ENCODE measurements at places on chromosomes 4 and X.

DNA sequence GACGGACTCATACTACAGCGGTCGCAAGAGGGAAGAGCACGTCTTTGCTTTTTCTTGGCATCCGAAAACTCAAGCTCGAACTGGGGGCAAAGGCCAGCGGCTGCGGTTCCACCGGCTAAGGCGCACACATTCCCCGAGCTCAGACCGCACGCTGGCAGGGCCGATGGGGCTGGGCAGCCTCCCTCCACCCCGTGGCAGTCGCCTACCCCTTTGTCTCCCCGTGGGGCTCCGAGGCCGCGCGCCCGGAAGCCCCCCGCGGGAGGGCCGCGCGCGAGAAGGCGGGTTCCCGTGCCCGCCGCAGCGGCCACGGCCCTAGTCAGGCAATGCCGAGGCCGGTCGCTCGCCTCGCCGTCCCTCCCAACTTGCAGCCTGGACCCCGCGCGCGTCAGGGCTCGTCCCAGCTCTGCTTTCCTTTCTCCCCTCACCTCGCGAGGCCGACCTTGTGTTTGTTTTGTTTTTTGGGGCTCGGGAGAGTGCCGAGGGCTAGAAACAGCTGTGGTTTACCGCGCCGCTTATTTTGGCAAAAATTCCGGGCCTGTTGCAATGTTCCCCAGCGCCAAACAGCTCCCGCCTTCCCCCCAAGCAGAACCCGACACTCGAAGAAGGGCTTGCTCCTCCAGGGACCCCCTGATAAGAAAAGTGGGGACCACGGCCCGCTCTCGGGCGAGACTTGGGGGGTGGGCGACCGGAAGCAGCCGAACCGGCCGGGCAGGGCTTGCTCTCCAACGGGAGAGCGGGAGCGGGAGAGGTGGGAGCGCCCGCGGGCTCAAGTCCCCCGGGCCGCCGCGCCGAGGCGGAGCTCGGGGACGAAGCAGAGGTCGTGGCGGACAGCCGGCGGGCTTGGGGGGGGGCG is 561 bp upstream of the N4BP2 start:
- H3K4me1 ChIP-seq, result no peaks in the 10 kb centered on the region
- no peaks in the 10 kb centered on the region for H3K36me3 ChIP-seq
- H3K4me3 ChIP-seq, result peak overlapping the region; percentile 83
- peak overlapping the region; percentile 95 for H3K27ac ChIP-seq
- peak; percentile 80 for DNase-seq

DNA sequence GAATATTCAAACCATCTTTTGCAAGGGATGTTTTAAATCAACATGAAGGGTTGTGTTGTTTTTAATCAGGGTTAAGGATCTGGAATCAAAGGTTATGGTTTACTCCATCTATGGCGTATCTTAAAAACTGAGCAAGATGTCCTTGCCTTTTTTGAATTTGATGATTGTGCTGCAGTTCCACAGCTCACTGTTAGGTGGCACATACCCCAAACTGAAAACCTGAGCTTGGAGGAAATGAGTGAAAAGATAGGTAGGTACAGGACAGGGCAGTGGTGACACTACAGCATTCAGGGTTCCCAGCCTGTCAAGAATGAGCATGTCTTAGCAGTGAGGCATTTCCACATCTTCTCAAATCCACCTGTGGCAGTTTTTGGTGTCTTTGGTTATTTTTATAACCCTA is 13.1 kb upstream of the EOLA1 start:
- H3K27ac ChIP-seq, result no peak overlapping the region
- no peak for DNase-seq
- H3K4me3 ChIP-seq, result no peak overlapping the region
- H3K4me1 ChIP-seq, result no peaks in the 10 kb centered on the region
- H3K27me3 ChIP-seq, result no peaks in the 10 kb centered on the region

DNA sequence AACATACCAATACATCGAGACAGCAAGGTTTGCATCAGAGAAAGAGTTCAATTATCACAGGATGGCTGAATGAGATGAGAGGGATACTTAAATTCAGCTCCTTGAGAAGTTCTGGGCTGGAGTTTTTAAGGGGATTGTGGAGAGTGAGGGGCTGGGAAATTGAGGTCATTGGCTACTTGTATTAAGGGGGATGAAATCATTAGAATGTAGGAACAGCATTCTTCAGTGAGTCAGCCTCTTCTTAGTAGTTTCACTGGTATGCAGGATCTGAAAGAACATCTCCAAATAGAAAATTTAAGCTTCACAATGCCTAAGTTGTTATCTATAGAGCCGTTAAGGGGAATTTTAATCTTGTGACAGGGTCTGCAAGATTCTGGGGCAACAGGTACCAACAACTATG is 211.6 kb upstream of the TAPT1 start:
- no peaks in the 10 kb centered on the region for H3K27me3 ChIP-seq
- DNase-seq, result no peak
- H3K27ac ChIP-seq, result no peak overlapping the region
- no peaks in the 10 kb centered on the region for H3K36me3 ChIP-seq
- H3K4me1 ChIP-seq, result no peaks in the 10 kb centered on the region

- no peaks in the 10 kb centered on the region for H3K27me3 ChIP-seq
- DNase-seq, result no peak
- no peaks in the 10 kb centered on the region for H3K4me1 ChIP-seq
Observed at GRCh38 chr4:122661176-122662160, 40.6 kb upstream of the IL21 start.

DNA sequence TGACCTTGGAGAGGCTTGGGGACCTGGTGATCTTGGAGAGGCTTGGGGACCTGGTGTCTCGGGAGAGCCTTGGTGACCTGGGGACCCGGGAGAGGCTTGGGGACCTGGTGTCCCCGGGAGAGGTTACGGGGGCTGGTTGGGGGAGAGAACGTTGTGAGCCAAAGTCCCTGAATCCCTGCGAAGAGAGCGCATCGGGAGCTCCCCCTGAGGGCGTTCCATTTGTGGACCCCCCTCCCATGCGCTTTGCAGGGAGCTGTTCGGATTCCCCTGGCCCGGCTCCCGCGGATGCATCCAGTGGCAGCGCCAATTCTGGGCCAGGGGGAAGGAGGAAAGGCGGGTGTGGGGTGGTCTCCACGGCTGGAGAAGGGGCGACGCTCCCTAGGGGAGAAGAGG is 13.3 kb downstream of the SHOX start:
- H3K4me1 ChIP-seq, result no peaks in the 10 kb centered on the region
- H3K4me3 ChIP-seq, result no peak overlapping the region
- H3K36me3 ChIP-seq, result no peaks in the 10 kb centered on the region

DNA sequence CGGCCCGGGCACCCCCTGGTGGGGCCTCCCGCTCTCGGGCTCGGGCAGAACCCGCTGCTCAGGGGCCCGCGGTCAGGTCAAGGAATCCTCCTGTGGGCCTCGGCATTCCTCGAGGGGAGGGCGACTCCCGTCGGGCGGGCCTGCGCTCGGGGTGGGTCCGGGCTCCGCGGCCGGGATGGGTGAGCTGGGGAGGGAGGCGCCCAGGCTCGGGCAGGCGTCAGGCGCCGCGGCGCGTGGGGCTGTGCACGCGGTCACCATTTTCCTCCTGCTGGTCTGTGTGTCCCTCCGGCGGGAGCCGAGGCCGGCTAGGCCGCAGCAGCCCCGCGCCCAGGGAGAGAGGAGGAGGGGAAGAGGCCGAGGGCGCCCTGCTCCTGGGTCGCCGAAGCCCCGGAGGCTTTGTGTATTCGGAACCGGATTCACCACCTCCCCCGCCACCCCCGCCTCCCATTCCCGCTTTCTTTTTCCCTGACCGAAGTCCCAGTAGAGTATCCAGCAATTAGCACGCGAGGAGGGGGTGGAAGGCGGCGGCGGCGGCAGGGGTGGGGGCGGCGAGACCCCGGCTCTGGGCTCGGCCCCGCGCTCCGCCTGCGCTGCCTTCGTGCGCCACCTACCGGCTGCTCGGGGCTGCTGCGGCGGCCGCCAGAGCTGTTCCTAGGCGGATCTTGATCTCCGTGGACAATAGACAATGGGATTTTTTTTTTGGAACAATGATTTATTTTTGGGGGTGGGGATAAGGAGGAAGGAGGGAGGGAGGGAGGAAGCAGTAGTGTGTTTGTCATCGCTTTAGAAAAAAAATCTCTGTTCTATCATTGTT is 99.0 kb upstream of the MAML3 start:
- H3K36me3 ChIP-seq, result no peaks in the 10 kb centered on the region
- no peak overlapping the region for H3K27ac ChIP-seq
- no peaks in the 10 kb centered on the region for H3K4me1 ChIP-seq
- H3K4me3 ChIP-seq, result peak overlapping the region; percentile 53

All from SJCRH30 (cell line).